Motor neuron (in vitro differentiated cells): ENCODE measurements at places on chromosomes 13 and 19. TPM values are rescaled to one million over a fixed set of nuclear protein-coding genes. Genes with fewer than 3 reads are reported as not detected.

TNFSF11 gene
- total RNA-seq: 0.28 TPM in 1 of 2 replicates, not detected in the other

PHLDB3 gene
- total RNA-seq: 13.9 and 15.1 TPM in 2 replicates

LPAR6 gene
- total RNA-seq: 33.6 and 46.5 TPM in 2 replicates

NDUFA11 gene
- total RNA-seq: 289 and 325 TPM in 2 replicates

CEACAM16 gene
- not detected in 2 replicates for total RNA-seq

CLEC17A gene
- 0.19 TPM in 1 of 2 replicates, not detected in the other for total RNA-seq

CEACAM3 gene
- total RNA-seq: 0.43 TPM in 1 of 2 replicates, not detected in the other

ANGPTL8 gene
- 0.97 TPM in 1 of 2 replicates, not detected in the other for total RNA-seq

CDC42EP5 gene
- 6.7 and 8.8 TPM in 2 replicates for total RNA-seq

DCT gene
- total RNA-seq: 0.19 TPM in 1 of 2 replicates, not detected in the other

GPR183 gene
- total RNA-seq: 6.1 and 6.8 TPM in 2 replicates

CGB1 gene
- total RNA-seq: not detected in 2 replicates

DNA sequence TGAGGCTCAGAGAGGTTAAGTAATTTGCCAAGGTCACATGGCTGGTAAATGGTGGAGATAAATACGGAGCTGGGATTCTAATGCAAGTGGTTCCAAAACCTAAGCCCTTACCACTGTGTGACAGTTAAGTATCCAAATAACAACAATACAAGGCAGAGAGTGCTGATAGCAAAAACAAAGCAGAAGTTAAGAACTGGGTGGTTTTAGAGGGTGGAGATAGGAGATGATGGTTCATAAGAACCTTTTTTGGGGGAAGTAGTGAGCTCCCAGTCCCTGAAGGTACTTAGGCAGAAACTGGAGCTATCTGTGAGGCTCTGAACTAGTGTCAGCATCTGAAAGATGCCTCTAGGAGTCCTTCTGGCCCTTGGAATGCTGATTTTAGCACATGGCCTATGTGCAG, 56.2 kb upstream of the UBE2L5 start:
- no peak for ATAC-seq

DNA sequence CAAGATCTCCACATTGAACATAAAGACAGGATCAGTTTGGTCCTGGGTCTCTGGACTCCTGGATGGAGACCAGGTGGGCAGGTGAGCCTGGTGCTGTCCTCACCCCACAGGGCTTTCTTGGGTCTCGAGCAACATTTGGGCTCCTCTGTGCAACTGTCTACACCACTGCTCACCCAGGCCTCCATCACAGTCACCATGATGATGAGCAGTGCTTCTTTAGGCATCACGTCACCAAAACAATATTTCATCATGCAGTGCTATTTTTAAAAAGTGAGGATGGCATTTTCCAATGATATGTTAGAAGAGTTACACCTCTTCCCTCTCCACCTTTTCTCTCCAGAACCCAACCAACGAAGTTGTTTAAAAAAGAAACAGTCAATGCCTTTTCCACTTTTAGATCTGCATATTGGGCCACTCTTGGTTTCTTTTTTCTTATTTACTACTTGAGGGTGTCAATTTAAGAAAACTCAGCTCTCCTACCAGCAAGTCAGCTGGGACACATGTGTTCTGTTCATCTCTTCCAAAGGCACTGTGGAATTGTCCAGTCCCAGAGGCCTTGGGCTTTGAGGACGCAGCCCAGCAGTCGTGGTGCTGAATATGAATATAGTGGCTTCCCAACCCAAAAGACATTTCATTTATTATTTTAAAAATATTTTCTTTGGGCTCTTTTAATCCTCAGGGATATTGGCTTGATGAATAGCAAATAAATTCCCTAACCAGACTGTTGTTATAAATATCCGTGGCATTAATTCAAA, 405.7 kb downstream of the KCNRG start:
- ATAC-seq: no peak

DNA sequence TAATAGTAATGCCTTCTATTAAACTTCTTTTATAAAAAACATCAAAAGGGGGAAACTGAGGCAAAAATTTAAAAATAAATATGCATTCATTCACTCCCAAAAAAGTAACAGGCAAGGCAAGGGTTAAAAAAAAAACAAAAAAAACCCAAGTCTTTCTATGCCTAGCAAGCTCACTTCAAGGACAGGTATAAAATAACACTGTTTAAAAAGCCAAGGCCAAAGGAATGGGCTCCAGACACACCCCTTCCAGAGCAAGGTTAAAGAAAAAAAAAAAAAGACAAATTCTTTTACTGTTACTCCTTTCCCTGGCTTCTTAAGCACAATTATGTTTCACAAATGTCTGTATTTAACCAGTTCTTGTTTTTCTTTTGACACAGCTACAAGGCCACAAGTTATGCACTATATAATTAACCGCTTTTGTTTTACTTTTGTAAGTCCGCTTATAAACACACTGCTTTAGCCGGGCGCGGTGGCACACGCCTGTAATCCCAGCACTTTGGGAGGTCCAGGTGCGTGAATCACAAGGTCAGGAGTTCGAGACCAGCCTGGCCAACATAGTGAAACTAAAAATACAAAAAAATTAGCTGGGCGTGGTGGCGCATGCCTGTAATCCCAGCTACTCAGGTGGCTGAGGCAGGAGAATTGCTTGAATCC, 3.6 kb downstream of the SIGLEC11 start:
- no peak for ATAC-seq

DNA sequence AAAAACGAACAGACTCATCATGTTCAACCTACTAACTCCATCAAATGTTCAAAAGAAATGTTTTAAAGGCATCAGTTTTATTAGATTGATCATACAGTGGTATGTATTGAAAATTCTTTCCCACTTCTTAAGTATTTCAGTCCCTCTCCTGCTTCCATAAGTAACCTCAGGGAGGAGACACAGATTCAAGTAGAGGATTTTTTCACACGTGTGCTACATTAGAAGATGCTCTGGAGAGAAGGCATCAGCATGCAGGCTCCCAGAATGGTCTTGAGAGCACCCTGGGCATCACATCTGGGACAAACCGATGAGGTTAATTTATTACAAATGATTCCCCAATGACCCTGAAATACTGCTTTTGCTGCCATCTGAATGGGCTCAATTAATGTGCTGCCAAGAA, 3.6 kb downstream of the GPR12 start:
- no peak for ATAC-seq

DNA sequence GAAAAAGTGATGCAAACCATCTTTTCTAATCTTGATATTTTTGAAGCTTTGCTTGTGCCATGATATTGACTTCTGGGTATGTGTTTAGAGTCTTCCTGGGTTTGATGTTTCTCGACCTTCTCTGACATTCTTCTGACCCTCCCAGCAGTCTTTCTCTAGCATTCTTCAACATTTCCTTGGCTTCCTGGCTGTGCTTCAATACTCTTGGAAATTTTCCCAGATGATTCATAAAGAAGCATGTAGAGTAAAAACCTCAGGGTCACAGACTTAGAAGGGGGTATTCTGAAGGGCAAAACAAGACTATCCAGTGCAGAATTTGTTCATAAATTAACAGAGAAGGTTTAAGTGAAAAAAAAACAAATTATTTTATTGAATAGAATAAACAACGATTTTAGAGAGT, 946.3 kb upstream of the PCDH9 start:
- ATAC-seq: no peak

DNA sequence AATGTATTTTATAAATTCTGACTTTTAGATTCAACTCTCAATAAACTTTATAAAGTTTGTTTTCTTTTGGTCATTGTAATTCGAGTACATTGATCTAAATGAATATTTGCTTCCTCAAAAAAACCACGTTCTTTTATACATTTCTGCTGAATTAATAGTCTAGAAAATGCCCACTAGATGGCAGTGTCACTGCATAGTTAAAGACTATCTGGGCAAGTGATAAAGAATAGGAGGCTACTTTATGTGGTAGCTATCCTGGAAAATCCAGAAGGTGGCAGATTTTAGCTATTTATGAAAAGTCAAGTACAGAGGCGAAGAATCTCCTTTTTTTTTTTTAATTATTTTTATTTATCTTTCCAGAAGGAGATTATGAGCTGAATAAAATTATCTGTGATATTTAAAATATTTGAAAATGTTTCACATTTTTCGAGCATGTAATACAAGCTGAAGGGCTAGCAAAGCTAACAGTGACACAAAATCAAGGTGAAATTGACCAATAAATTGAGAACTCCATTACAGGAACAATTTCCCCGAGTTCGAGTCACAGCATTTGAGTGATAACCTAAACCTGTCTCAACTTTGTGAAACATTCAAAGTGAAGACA, 221.8 kb downstream of the OLFM4 start:
- peak; percentile 82 for ATAC-seq

DNA sequence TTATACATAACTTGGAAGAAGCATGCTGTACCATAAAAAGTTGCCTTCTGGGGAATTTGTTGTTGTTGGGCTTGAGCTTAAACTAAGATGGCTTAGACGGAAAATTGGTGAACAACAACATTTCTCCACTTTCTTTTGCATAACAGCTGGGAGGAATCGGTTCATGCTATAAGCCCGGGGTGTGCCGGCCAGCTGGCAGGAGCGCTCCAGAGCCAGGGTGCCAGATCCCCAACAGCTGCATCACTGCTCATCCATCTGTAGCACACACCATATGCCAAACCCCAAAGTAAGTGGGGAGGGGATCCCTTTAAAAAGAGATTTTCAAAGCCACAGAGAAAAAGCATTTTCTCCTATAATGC, 419.5 kb upstream of the ARGLU1 start:
- ATAC-seq: no peak

GRCh38 chr13:22107549-22107948, 436.7 kb downstream of the FGF9 start:
- no peak for ATAC-seq

GRCh38 chr13:48965736-48966135, 10.0 kb upstream of the FNDC3A start:
- no peak for ATAC-seq

DNA sequence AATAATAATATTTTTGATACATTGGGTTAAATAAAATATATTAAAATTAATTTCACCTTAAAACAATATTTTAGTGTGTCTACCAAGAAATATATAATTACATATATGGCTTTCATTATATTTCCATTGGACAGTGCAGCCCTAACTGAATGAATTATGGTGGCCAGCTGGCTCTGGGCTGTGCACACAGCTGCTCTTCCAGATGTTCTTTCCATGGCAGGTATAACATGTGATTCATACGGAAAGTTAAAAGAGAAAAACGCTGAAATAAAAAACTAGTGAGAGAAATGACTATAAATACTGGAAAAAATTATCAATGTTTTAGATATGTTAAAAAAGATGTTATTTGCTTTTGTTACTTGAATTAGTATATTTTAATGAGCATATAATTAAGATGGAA, 216.3 kb downstream of the RGCC start:
- no peak for ATAC-seq

GRCh38 chr13:46229251-46229650, 17.5 kb downstream of the LRRC63 start:
- ATAC-seq: no peak

DNA sequence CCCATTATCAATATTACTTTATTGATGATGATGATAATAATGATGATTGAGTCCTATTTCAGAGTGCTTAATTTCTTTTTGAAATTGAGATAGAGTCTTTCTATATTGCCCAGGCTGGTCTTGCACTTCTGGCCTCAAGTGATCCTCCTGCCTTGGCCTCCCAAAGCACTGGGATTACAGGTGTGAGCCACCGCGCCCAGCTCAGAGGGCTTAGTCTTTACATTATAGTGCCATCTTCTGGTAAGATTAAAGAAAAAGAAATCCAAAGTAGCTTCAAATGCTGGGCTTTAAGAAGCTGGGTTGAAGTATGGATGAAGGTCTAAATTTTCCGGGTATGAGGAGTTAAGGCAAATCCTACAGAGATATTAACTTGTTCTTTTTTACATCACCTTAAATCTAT, 3.4 kb upstream of the ZNF333 start:
- no peak for ATAC-seq

DNA sequence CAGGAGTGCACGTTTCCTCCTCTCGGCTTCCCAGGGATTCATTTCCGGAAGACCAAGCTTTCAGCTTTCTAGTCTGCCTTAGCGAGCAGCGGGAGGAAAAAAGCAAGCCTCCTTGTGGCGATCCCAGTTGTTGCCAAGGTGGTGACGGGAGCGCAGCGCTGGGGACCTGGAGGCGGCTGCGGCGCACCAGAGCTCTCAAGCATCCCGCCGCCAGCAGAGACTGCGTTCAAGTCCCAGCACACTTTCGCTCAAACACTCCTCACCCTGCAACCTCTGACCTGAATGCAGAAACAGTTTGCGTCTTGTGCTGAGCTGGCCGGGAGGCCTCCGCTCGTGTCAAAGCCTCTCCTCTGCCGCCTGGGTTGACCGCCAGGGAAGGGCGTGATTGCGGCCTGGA, 4.9 kb downstream of the GSX1 start:
- peak; percentile 42 for ATAC-seq

DNA sequence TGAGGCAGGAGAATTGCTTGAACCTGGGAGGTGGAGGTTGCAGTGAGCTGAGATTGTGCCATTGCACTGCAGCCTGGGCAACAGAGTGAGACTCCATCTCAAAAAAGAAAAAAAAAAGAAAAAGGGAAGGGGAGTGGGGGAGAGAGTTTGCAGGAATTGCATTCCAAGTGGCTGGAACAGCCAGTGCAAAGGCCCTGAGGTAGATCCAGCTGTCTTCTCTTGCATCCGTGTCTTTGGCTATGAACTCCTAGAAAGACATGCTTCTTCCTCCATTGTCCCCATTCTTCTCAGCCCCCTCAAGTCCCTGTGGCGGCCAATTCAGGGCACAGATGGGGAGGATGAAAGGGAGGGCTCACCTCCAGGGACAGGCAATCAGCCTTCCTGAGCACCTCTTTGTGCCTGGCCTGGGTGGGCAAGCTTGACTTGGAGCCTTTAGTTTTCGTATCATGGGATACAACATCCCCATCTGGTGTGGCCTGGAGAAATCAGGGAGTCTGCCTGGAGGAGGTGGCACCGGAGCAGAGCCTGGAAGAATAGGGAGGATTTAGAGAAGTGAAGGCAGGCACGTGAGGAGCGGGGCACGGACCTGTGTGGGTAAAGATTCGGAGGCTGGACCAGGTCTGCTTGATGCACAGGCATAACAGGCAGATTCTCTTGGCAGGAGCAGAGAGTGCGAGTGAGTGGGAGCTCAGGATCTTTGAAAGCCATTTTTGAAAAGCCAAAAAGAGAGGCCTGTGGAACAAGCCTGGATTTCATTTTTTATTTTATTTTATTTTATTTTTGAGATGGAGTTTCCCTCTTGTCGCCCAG, 5.0 kb downstream of the ANKRD24 start:
- no peak for ATAC-seq

DNA sequence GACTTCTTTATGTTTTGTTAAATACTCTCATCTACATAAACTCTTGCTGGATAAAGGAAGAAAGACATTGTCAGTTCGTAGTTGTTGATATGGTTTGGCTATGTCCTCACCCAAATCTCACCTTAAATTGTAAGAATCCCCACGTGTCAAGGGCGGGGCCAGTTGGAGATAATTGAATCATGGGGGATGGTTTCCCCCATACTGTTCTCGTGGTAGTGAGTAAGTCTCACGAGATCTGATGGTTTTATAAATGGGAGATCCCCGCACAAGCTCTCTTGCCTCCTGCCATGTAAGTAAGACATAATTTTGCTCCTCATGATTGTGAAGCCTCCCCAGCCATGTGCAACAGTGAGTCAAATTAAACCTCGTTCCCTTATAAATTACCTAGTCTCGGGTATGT, 3.6 kb downstream of the ADGRE1 start:
- no peak for ATAC-seq

GRCh38 chr13:74978591-74978990, 503.4 kb downstream of the TBC1D4 start:
- no peak for ATAC-seq
